ENCODE measurements at places on chromosomes 6 and 20.

GRCh38 chr6:151721146-151721545, 86.3 kb upstream of the ESR1 start:
- no peak for DNase-seq

DNA sequence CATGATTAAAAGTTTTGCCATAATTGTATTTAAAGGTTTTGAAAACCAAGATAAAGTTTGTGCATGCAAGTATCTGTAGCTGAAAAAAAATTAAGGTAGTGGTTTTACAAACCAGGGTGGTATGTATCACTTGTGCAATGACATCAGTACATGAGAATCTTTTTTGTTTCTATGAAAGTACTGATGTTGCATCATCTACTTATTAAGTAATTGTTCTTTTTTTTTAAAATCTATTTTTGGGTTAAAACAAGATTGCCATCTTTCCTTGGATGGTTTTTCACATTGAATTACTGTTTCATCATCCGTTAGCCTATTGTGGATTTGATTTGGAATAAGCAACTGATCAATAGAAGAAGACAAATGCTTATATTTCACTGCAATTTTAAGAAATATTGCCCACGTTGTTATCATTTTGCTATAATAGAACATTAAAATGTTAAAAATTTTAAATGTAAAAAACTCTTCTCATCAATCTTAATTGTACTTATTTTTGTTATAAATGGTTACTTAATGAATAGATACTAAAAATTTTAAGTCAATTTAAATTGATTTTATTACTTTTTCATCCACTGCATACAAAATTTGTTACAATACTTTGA, 39.8 kb upstream of the TAGAP start:
- DNase-seq, result no peak

DNA sequence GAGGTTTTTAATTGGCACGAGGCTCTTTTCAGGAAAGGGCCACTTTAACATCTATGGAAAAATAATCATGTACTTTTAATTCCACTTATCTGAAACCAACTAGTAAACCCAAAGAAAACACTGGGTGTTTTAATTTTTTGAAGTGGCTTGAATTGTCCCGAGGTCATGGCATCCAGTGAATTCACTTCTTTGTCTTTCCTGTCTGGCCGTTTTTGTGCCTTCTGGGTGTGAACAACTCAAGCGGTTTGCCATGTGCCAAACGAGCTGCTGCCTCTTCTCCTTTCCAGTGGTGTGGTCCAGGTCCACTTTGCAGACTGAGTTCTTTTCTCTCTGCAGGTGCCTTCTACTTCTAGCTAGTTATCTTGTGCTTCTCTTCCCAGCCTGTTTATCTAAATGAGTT, 117.5 kb downstream of the PLCB4 start:
- no peak for DNase-seq

DNA sequence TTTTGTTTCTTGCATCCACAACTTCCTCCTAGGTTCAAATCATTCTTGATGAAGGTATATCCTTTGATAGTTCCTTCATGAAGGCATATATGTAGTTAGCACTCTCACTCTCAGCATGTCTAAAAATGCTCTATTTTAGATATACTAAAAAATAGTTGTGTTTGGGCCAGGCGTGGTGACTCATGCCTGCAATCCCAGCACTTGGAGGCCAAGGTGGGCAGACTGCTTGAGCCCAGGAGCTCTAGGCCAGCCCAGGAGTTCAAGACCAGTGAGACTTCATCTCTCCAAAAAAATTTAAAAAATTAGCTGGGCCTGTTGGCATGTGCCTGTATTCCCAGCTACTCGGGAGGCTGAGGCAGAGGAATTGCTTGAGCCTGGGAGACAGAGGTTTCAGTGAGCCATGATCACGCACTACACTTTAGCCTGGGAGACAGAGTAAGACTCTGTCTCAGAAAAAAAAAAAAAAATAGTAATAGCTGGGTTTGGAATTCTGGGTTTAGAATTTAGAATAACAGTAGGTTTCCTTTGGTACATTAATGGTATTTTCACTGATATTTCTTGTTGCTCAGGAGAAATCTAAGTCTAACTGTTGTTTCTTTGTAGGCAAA, 7.0 kb downstream of the SERAC1 start:
- peak; percentile 16 for DNase-seq

GRCh38 chr6:142821860-142822259, 123.1 kb downstream of the HIVEP2 start:
- no peak for DNase-seq

DNA sequence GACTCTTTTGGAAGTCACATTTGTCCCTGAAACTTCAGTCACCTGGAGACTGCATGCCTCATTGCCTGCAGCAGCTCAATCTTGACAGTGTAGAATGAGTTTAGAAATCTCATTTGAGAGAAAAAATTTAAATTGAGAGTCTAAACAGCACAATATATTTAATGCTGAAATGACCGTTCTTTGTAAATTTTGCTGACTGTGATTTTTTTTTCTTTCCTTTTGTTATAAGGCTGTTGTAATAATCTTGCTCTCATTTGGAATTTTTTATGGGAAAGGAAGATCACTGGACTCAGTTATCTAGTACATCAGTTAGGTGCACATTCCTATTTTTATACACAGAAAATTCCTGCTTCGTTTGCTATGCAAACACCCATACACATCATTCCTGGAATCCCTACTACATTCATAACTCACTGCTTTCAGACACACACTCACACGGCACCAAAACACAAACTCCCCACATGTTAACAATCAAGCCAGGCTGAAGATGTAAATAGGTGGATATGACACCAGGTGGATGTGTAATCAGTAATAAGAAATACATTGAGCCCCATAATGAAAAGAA, 43.8 kb downstream of the PTCHD4 start:
- DNase-seq, result no peak

DNA sequence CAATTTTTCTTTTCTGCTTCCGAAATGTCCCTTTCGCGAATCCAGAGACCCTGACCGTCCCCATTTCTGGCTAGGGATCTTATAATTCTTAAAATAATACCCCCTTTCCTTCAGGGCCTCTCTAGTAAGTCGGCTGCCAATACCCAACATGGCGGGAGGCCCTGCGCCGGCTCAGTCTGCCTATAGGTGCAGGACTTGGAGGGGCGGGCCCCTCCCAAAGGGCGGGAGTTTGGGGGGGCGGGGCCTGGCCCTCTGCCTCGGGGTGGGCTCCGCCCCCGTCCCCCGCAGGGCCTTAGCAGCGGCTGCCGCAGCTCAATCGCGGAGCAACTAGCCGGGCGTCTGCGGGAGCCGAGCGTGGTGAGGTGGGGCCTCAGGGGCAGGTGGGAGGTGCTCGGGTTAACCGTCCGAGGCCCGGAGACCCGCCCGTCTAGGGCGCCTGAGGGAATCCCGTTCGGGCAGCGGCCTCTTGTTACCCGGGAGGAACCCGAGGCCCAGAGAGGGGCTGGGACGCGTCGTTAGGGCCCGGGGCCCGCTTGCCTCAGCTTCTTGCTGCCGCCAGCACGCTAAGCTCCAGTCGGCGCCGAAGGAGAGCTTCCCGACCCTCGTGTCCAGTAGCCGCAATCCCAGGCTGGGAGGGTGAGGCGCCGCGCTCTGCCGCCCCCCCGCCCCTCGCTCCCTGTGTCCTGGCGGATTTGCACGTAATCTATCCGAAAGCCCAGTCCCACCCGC, at the start of gene CEP250:
Gene CEP250, plus strand, starts transcription at position 718 of the 729 bp plus-strand sequence. CDS start 6,770 bp downstream, outside the sequence.
- DNase-seq, result peak; percentile 84

DNA sequence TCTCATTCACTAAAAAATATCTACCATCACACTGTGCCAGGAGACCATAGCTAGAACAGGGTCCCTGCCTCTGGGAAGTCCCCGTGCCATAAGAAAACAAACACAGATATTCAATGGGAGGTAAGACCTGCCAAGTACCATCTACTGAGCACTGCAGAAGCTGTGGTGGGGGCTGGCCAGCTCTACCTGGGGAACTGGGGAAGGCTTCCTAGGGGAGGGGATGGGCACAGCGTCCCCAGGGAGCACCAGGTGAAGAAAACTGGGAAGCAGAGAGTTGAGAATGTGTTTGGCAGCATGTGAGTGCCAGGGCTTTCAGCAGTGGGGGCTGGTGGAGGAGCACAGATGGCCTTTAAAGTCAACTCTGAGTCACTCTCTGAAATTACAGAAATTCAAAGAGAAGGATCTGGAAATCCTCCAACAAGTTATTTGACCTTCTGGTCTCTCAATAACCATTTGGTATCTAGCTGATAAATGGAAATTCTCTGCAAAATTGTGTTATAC, 85.2 kb downstream of the SHLD1 start:
- no peak for DNase-seq

DNA sequence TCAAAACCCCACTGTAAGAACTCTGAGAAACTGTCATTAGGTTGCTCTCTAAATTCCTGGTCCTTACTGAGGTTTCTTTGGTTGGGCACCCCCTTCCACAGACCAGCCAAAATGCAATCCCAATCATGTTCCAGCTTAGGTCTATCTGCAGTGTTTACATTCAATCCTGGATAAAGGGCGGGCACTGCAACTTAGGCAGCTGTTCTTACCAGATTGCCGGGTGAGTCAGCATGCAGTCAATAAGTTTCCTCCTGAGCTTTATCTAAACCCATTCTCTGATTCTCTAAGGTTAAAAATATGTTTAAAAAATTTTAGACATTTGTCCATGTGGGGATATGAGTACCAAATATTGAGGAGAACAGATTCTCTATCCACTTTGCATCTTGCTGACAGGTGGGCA, 197.8 kb downstream of the HAO1 start:
- DNase-seq, result no peak

DNA sequence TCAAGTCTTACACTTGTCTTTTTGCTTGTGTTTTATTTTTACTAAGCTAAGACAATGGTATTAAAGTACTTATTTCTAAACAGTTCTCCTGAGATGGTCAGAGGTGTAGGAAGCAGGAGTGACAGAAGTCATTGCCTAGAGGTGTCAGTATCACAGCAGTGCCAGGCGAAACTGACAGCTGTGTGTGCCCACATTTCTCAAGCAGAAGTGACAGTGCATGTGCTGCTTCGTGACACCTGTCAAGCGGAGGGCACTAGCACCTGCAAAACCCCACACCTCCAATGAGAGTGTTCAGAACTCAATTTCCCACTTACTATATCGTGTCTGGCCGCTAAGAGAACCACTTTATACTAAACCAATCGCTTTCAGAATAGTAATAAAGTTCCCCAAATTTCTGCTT, 82.8 kb downstream of the SLC23A2 start:
- DNase-seq, result no peak

- no peak for DNase-seq
These were observed 104.2 kb upstream of the PDE10A start for GRCh38 chr6:165767228-165767627.

Measured in amniotic stem cell (primary cell).